Retinal pigment epithelial cell (primary cell): ENCODE measurements at places on chromosomes 4 and X.

- DNase-seq = no peak
Observed at GRCh38 chr4:2470791-2471190, 1.9 kb downstream of the RNF4 start.

DNA sequence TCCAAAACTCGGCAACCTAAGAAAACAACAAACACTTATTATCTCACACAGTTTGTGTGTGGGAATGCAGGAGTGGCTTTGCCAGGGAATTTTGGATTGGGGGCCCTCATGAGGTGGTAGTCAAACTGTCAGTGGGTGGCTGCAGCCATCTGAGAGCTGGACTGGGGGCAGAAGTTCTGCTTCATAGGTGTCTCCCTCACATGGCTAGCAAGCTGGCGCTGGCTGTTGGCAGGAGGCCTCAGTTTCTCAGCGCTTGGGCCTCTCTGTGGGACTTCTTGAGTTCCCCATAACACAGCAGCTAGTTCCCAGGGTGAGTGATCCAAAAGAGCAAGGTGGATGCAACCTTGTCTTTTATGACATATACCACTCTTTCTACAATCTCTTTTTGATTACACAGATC lies 26.0 kb upstream of the RASL11B start:
- DNase-seq = no peak

GRCh38 chr4:70627620-70628019 lies 924 bp upstream of the ENAM start:
- no peak for DNase-seq

DNA sequence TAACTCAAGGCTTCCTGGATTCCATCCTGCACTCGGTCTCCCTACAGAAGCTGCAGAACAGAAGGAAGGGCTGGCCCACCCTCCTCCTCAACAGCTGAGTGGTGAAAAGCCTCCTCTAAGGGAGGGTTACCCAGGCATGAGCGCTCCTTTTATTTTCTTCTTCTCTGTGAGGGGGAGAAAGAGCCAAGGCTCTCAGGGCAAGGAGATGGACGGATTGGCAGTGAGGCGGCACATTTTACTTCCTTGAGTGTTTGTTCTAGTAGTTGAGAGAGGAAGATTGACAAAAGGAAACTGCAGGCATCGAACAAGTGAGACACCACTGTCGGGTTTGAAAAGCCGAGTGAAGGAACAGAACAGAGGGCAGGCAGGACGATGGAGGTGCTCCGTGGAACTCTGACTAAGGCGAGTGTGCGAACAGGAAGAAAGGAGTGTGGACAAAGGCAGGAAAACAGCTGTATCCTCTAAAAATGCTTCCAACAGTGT lies 38.4 kb upstream of the STS start:
- DNase-seq = no peak

DNA sequence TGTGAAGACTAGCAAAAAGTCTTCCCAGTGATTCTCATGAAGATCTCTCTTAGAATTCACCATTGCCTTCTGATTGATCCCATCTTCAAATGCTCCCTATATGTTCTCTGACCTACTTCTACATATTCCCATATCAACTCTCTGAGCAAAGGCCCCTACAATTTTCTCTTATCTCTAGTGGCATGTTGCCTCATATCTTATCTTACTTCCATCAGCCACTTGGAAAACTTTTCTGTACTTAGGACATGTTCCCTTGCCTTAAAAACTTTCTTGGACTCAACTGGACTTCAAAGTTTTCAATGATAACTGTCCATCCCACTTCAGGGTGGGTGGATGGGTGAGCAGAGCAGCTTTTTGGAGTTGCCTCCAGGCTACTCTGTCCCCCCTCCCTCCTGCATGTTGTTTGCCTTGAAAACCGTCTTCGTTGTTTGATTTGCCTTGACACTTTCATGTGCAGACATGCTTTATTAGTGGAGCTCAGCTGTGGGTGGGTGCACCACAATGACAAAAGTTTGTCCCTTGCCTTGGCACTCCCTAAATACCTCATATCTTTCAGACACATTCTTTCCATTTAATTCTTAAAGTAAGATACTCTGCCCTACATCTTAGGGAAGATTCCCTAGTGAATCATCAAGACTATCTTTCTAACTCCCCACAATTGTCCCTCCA lies 18.3 kb upstream of the USP27X start:
- no peak for DNase-seq

DNA sequence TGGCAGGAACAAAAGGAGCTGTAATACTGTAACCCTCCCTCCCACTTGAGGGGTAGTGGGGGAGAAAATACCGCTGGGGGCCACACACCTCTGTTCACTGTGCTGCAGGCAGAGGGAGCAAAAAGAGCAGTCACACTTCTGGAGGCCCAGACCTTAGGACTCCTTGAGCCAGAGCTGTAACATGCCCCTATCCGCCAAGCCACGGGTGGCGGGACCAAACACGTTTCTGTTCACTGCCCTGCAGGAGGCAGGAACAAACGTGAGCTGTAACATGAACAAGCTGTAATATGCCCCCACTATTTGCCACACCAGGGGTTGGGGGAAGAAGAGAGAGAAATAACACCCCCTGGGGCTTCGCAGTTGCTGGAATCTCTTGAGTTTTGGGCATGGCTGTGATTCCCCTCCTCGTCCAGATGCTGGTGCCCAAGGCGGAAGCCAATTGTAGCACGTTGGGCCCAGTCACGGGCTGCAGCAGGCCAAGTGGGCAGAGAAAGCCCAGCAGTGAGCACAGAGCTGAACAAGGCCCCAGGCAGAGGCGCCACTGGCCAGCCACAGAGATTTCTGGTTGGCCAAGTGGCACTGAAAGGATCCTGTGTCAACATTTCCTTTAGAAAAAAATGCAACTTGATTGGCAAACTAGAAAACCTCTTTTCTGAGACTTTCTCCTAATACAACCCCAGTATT lies 509.7 kb downstream of the INPP4B start:
- DNase-seq = no peak

- no peak for DNase-seq
Observed at GRCh38 chr4:40363382-40363920, 28.3 kb downstream of the CHRNA9 start.

- peak; percentile 63 for DNase-seq
Observed at GRCh38 chr4:22595684-22596083, 79.8 kb upstream of the ADGRA3 start.

- no peak for DNase-seq
Observed at GRCh38 chrX:136822337-136823095, 41.8 kb upstream of the ARHGEF6 start.

DNA sequence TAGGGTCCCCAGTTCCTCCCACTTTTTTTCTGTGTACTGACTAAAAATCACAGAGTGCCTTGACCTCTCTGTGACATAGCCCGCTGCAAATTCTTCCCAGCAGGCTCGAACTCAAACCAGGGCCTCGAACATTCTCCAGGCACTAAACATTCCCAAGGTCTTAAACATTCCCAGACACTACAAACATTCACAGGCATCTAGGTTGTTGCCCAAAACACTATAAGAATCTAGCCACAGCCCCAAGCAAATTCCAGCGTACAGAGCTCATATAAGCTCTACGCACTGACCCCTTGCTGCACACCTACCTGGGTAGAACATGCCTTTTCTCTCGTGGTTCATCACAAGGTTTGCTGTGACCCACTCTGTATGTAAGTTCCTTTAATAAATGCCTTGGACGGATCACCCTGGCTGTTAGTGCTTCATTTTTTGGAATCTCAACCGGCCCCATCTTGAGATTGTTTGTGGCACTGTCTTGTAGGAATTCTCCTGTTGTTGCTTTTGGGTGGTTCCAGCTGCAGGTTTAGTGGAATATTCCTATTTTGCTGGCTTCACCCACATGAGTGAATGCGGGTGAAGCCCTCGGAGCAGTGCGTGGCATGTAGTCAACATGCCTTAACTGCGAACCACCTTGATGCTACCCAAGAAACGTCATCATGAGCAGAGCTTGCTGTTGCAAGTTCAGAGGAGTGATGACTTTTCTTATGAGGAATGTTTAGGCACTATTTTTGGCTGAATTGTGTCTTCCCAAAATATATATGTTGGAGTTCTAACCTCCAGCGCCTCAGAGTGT lies 230.0 kb downstream of the HS3ST1 start:
- DNase-seq = no peak

GRCh38 chrX:110734894-110735541 lies 60.6 kb downstream of the CHRDL1 start:
- no peak for DNase-seq

DNA sequence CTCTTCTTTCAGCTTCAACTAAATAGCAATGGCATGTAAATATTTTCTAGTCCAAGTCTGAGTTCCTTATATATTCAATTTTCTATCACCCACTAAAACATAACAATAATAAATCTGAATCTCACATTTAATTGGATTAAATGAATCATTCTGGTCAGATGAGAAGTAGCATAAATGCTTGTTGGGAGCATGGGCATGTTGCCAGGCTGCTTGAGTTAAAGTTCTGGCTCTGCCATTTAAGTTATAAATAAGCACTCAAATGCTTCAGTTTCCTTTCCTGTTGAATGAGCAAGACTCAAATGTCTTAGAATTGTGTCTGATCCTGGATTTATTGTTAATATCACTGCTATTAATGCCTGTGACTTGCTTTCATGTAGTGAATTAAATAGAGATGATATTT lies 496.3 kb downstream of the STPG2 start:
- peak; percentile 99 for DNase-seq

DNA sequence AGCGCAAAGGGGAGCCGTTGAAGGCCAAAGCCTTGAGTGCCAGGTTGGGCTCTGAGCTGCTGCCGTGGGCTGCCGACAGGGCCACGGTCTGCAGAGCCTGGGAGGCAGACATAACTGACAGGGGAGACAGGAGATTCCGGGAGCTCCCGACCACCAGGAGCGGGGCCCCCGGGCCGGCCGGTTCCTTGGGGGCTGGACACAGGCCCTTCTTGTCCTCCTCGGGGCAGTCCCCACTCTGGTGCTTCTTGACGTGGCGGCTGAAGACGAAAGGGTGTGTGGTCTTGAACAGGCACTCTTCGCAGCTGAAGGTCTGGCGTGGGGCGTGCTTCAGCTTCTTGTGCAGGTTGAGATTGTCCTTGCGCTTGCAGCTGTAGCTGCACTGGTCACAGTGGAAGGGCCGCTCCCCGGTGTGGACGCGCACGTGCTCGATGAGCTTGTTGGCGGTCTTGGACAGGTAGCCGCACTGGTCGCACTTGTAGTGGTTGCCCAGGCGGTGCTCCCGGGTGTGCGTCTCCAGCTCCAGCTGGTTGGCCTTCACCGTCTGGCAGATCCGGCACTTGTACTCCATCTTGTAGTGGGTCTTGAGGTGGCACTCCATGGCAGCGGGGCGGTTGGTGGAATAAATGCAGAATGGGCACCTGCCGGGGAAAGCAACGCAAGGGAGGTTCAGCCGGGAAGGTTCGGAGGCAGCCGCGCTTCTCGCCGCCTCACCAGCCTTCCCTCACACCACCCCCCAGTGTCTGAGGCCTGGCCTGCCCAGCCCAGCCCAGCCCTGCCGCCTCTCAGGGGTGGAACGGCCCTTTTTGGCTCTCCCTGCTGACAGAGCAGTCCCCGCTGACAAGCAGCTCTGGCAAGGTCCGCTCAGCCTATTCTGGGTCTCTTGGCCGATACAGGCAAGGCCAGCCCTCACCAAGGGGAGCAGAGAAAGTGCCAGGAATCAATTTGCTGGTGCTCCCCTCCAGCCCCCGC lies 81.3 kb downstream of the C4orf51 start:
- DNase-seq = no peak

- no peak for DNase-seq
Observed at GRCh38 chr4:172978848-172979247, 189.8 kb upstream of the GALNT7 start.

- DNase-seq = no peak
Observed at GRCh38 chr4:158605393-158605792, 66.3 kb downstream of the C4orf46 start.

- no peak for DNase-seq
Observed at GRCh38 chr4:161428180-161428965, 735.4 kb downstream of the FSTL5 start.

DNA sequence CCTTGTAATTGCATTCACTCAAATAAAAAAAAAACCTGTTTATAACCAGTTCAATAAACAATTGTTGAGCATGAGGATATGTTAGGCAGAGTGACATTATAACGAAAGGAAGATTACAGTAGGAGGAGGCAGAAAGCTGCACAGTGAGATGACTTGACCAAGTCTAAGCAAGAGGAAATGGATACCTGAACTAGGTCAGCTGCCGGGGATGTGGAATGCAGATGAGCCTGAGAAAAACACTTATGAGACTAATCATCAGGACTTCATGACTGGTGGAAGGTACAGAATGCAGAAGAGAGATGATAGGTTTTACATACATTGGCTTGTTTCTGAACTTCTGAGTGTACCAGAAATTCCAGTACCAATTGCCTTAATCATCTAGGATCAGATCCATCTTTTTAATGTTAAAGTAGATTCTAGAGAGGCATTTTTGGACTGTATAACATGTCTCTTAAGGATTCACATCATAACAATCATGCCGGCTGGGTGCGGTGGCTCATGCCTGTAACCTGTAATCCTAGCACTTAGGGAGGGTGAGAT lies 208.1 kb upstream of the PPP3CA start:
- no peak for DNase-seq

DNA sequence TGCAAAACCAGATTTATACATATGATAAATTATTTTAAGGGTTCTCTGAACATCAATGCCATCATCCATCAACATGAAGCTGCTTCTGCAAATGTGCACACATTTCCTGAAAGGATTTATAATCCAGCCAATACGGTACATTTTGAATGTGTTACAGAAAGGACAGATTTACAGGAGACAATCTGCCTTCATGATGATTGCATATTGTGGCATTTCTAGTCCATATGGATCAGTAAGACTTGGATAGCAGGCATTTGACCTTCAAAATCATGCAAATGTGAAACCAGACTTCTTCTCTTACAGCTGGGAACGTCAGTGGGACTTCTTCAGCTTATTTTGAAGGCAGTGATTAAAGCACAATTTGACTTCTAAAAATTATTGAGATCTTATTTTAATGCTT lies 217.3 kb upstream of the GK2 start:
- no peak for DNase-seq

GRCh38 chr4:153647975-153648374 lies 36.1 kb upstream of the TLR2 start:
- DNase-seq = no peak

- DNase-seq = no peak
Observed at GRCh38 chr4:182925298-182925757, 8.1 kb upstream of the DCTD start.
